ENCODE measurements at places on chromosomes 12 and 14.
A peak's percentile ranks its signal among the peaks of the same experiment; 100 is the strongest.

DNA sequence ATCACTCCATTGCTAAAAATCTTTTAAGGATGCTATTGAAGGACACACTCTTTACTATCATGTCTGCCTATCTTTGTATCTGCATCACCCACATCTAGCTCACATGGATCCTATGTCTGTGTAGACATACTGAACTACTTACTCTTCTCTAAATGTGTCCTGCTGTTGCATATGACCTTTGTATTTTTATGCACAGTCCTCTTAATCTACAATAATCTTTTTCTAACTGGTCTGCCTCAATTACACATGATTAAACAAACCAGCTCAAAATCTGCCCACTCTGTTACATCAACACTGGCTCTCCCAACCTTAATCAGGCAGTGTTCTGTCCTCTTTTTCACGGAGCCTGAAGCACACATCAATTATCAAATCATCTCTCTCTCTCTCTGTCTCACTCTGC lies 316.3 kb upstream of the MGAT4C start:
- no peak for DNase-seq

DNA sequence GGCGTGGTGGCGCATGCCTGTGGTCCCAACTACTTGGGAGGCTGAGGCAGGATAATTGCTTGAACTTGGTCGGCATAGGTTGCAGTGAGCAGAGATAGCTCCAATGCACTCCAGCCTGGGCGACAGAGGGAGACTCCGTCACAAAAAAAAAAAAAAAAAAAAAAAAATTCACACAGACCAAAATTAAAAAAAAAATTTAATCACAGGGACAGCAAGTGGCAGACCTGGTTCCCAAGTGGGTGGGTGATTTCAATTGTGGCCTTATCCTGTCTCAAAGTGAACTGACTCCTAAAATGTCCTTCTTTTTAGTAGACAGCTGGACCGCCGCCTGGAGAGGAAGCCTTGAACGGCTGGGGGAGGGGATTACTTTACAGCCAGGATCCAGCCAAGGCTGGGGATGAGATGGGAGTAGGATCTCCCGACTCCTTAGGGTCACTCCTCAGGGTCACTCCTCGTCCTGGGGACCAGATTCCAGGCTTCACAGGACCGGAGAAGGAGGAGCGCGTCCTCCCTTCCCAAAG lies 1.5 kb upstream of the KCNH3 start:
- no peak for DNase-seq

DNA sequence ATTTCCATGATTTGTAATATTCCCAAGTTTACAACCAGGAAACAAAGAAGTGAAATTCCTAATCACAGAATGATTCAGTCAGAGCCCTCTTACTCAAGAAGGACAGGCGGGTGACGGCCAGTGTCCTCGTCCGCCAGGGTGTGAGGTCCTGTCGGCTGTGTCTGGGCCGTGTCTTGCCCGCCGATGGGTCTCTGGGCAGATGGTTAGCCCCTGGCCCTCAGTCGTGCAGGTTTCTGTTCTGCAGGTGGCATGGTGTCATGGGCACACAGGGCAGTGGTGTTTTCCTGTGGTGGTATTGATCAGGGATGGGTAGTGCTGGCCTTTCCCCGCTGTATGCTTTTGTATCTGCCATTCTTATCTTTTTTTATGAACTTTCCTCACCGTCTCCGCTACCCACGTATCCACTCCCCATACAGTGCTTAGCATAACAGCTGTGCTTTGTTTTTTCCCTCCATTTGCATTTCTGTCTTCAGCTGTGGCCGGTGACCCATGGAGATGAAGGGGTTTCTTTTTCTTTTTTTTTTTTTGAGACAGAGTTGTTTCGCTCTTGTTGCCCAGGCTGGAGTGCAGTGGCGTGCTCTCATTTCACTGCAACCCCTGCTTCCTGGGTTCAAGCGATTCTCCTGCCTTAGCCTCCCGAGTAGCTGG lies 100.7 kb downstream of the TSPAN9 start:
- DNase-seq = no peak

DNA sequence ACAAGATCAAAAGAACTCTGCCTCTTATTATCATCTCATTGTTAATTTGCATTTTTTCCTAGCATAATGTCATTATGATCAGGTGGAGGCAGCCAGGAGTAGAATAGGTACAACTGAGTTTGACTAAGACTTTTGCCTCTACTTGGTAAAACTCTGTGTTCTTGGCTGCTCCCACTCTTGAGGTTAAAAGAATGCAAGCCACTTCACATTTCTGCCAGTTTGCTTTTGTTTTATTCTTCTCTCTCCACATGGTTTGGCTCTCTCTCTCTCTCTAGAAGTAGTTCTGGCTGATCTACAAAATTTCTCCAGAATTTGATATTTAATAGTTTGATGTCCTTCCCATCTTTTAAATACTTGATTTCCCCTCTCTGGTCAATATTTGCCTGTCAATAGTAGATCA lies 170.7 kb upstream of the E2F7 start:
- DNase-seq = no peak

GRCh38 chr12:126389220-126389841 lies 1324.1 kb downstream of the AACS start:
- DNase-seq = peak; percentile 14
